NCI-H2081 treated with DMSO at 0.1 percent for 48 hours (cell line): ENCODE measurements at places on chromosomes 16 and 17.

GRCh38 chr16:11386791-11387546 lies 41.7 kb downstream of the RMI2 start:
- DNase-seq = no peak

GRCh38 chr17:71432378-71433315 lies 688.2 kb upstream of the SOX9 start:
- no peak for DNase-seq

GRCh38 chr17:72239548-72239947 lies 118.7 kb downstream of the SOX9 start:
- no peak for DNase-seq

DNA sequence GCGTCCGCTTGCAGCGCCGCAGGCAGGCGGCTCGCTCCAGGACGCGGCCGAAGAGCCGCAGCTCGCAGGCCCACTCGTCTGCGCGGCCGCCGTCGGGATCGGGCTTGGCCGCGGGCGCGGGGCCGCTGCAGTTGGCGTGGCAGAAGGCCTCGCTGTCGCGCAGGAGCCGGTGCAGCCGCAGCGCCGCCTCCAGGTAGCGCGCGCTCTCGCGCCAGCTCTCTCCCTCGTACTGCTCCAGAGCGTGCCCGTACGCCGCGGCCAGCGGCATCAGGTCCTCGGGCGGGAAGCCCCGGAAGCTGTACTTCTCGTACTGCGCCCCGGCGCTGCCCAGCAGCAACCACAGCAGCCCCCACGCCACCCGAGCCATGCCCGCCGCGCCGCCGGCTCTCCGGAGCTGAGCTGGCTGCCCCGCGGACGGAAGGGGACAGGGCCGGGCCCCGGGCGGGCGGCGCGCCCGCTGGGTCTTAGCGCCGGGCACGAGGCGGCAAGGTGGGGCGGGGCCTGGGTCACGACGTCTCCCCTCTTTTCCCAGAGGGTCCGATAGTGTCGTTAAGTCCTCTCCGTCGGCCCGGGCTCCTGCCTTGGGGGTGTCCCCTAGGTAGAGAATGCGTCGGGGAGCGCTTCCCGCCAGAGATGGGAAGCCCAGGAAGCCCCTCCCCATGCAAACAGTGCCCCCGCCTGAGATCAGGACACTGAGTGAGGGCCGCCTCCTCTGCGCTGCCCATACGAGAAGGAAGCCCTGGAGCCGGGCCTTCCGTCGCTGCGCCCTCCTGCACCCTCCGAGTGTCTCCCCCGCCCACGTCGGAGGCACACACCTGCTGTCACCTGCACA lies at the start of gene P3H4:
Gene P3H4, minus strand, starts transcription at position 401 of the 832 bp plus-strand sequence. Its CDS starts 34 bp downstream, at position 367.
- DNase-seq = no peak

GRCh38 chr16:81618661-81619060 lies 160.4 kb upstream of the PLCG2 start:
- DNase-seq = no peak

GRCh38 chr17:42555122-42555622 lies 2.4 kb downstream of the HSD17B1 start:
- DNase-seq = no peak

- DNase-seq = no peak
Measured at GRCh38 chr17:2090804-2091534, 36.1 kb downstream of the HIC1 start.

DNA sequence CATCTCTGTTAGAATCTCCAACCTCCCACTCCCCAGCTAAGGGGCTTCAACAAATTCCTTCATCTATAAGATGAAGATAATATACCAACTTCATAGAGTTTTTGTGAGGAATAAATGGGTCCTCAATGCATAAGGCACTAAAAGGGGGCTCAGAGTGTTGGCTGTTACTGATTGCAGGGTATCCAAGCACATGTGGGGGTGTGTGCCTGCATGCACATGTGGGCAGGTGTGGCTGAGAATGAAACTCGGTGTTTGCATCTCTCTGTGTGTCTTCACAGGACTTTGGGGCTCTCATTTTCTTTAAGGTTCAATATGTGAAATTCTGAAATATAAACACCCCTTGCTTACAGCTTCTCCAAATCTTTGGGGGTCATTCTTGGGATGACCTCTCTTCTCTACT lies 4.1 kb upstream of the PPP1R9B start:
- no peak for DNase-seq

DNA sequence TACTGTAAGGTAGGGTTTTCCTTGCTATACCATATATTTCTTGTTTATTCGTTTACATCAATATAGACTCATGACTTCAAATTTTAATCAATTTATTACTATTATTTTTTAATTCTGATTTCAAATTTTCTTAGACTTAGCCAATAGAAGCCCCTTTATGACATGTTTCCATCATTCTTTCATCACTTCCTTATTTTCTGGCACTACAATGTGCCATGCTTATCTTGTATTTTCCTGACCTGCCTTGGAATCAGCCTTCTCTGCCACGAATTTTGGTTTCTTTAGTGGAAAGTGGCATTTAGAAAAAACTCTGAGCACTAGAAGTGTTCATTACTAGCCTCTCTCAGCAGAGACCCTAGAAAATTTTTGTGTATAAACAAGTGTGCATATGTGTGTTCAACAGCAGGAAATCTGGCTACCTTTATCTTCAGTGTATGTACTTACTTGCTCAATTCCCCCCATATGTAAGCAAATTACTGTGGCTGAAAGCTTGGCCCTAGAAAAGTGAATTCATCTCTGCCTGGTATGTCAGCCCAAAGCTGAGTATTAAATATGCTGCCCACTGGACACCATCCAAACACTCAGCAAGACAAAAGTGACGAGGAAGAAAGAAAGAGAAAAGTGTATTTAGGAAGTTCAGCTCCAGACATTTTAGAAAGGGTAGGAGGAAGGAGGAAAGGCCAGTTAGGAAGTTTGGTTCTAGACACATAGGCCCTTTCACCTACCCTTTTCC lies 4.0 kb downstream of the STXBP4 start:
- peak; percentile 11 for DNase-seq

DNA sequence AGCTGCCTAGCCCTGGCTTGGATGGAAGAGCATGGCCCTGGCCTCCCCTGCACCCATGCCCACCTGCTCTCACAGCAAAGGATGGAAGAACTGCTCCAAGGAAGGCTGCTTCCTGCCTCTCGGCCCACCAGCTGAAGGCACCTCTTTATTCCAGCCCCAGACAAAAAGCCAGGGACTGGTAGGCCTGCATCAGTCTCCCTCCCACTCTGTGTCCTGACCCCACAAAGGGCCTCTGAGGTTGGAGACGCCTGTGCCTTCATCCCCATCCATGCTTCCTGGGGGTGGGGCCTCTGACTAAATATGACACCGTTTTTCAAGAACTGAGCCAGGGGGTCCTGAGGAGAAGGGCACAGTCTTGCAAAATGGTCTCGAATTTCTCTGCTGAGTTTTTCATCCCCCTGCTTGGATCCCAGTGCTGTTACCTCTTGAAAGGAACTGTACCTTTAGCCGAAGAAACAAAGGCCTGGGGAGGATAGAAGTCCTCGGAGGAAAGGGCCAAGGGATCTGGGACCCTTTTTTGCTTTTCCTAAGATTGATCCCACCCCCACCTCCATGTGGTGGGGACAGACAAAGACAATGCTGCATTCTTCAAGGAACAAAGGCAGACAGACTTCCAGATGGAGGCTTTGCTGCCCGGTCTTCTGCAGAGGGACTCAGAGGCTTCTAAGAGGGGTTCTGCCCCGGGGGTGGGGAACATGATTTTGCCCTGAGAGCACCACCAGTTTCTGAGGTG lies 5.2 kb downstream of the C17orf50 start:
- no peak for DNase-seq

GRCh38 chr17:65902831-65903522 lies 289.0 kb downstream of the CEP112 start:
- DNase-seq = peak; percentile 75

- DNase-seq = no peak
Measured at GRCh38 chr16:55418586-55418985, 60.4 kb upstream of the MMP2 start.

- DNase-seq = no peak
Measured at GRCh38 chr16:84143784-84144199, 1.2 kb downstream of the HSDL1 start.

DNA sequence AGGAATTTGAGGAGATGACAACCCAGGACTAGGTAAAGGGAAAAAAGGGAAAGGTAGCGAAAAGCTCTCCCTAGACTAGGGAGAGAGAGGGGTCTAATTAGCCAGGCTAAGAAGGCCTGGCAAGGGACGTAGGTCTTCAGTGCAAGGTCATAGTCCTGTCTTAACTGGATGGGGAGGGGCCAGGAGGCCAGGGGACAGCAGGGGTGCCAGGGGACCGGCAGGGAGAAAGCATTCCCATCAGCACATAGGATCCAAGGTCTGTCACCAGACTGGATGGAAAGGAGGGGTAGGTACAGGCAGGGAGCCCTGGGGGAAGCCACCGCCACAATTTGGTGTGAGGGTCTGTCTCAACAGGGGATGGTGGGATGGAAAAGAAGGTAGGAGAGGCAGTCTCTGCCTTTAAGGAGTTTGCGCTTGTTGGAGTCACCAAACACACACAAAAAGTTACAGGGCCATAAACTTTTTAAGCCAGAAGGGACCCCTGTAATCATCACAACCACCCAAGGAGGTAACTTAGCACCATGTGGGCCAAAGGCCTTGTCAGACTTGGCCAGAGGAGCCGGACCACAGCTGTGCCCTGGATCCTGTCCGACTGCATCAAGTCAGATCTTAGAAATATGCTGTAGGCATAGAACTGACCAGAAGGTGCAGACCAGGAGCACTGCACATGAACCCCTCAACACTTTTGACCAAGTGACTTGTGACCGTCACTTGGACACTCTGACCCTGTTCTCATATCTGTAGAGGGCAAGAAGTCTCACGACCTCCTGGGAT lies 10.0 kb downstream of the AXIN2 start:
- no peak for DNase-seq

DNA sequence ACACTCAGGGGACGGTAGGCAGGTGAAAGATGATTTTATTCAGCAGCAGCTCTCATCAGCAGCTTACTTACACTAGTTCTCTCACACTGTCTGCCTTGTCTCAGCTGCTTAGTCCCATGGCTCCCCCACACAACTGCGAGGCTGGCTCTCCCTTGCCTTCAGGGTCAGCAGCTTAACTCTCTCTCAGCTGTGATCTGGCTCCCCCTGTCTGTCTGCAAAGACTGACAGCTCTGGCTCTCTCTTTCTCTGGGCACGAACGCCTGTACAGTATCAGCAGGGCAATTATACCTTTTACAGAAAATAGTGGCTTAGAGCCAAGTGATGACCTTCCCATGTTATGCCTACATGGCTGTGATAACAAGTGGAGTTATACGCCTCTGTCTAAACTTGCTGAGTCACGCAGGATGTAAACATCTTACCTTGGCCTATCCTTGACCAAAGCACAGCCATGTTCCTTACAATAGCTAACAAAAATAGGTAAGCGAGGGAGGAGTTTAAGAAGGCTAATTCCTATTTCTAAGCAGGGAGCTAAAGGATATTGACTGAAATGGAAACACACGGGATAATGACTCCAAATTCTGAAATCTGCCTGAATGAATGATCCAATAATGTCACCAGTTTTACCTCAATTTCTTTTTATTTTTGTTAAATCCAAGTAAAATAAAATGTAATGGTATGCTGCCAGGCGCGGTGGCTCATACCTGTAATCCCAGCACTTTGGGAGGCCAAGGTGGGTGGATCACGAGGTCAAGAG lies 1.1 kb upstream of the NDUFAB1 start:
- no peak for DNase-seq

GRCh38 chr17:58617563-58617962 lies 74.3 kb downstream of the TEX14 start:
- no peak for DNase-seq

- no peak for DNase-seq
Measured at GRCh38 chr17:50881182-50881581, 15.0 kb upstream of the TOB1 start.

- DNase-seq = peak; percentile 100
Measured at GRCh38 chr17:41786227-41787020, at the start of gene JUP. JUP (minus strand) TSS chr17:41786711; CDS start chr17:41771854, 14,857 bp downstream.

- no peak for DNase-seq
Measured at GRCh38 chr17:41555105-41555887, 16.6 kb downstream of the KRT9 start.
